ENCODE measurements at places on chromosomes 12 and 14.

GRCh38 chr12:57736741-57737466, 1.6 kb downstream of the AGAP2 start:
- DNase-seq = no peak

GRCh38 chr14:99323603-99324185, 51.7 kb upstream of the BCL11B start:
- DNase-seq = no peak

DNA sequence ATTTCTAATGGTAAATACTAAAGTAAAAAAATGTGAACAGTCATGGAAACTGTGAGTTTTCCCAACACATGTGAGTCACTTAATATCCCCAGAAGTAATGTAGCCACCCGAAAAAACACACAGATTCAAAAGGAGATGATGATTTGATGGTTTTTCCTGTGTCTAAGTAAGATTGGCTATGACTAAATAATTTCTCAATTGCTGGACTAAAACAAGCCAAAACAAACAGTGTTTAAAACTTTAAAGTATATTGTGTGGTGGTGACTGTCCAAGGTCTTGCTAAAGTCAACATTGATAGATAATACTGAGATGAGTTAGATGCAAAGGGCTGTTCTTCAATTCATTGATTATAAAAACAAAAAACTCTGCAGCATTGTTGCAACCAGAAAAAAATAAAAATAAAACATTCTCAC, 89.6 kb upstream of the SOX5 start:
- DNase-seq = no peak

DNA sequence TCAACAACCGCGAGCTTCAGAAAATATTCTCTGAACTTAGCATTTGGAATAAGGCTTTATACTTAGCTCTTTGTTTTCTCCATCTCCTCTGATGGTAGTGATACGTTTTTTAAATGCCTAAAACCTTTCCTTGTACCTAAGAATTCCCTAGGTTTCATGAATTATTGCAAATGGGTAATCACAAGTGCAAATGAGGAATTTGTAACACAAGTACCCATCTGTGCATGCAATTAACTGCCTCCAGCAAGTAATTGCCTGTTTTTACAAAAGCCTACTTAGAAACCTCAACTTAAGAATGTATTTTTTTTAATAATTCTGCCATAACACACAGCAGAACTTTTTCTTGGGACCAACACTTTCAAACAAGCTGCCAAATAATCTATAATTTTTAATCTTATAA, 149.2 kb downstream of the PHLDA1 start:
- DNase-seq = no peak

DNA sequence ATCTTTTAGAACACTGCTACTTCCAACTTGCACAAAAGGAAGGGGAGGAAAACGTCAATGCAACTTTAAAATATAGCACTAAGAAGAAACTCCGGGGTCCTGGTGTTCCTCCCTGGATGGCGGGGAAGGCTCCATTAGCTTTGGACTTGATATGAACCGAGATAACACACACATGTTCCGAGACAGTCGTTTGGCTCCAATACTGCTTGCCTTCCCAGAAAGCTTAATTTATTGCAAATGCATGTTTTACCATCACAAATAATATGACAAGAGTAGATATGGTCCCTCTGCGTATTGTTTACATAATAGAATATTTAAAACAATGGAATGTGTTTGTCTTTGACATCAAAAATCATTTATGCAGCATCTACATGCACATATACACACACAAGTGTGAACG, 87.6 kb upstream of the CLMN start:
- no peak for DNase-seq

- DNase-seq = no peak
These were observed 127.8 kb downstream of the ANO2 start for GRCh38 chr12:5817246-5817645.

DNA sequence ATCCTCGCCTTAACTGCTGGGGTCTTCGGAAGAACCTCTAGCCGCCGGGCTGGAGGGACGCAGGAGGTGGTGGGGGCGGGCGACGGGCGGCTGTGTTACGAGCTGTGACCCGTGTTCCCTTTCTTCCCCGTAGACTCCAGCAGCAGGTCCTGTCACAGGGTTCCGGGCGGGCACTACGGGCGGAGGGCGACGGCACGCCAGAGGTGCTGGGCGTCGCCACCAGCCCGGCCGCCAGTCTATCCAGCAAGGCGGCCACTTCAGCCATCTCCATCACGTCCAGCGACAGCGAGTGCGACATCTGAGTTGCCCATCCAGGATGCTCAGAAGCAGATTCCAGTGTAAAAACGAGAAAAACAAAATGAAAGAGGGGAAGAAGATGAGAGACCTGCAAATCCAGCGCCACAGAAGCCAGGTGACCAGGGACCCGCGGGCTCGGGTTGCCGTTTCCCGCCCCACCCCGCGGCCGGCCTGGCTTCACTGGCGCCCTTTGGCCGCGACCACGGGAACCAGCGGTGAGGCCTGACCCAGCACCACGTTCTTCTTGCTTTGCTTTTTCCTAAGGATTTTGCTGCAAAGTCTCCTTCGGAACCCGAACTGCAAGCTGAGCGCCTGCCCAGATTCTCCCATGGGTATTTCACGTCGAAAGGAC, 2.1 kb downstream of the SIX6 start:
- DNase-seq = no peak

- DNase-seq = no peak
These were observed 5.3 kb upstream of the LRTM2 start for GRCh38 chr12:1815108-1815507.

Measured in natural killer cell (primary cell).